NCI-H774 (cell line): ENCODE measurements at places on chromosomes 1 and 21.
A peak's percentile ranks its signal among the peaks of the same experiment; 100 is the strongest.

- DNase-seq, result peak; percentile 71
These were observed 71.3 kb downstream of the TMEM53 start for GRCh38 chr1:44602634-44603628.

- no peak for DNase-seq
These were observed 478 bp downstream of the C2CD2 start for GRCh38 chr21:41953249-41953830.

- no peak for DNase-seq
These were observed 2.2 kb upstream of the BCL9 start for GRCh38 chr1:147539122-147539575.

- no peak for DNase-seq
These were observed 32.2 kb upstream of the SLC2A1 start for GRCh38 chr1:42990757-42991346.

DNA sequence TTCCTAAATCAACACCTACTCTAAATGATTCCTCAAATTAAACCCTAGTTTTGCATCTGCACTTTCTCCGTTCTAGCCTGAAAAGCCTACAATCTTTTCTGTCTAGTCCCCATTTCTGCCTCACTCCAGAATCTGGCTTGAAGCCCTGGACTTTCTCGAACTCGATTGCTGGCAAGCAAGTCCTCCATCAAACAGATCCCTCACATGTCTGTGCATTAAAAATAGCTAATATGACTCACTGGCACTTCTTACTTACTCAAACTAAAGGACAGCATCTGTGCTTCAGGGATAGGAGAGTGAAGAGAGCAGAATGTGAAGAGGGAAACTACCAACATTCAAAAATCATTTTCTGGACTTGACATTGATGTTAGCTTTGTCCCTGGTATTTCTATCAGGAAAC lies 51.8 kb upstream of the CXADR start:
- no peak for DNase-seq

- DNase-seq, result no peak
These were observed 3.0 kb upstream of the SUCO start for GRCh38 chr1:172530000-172530399.

GRCh38 chr1:167489571-167490340 lies 28.6 kb downstream of the CD247 start:
- DNase-seq, result no peak

- no peak for DNase-seq
These were observed 143.7 kb downstream of the PLPP3 start for GRCh38 chr1:56435434-56436262.

- peak; percentile 41 for DNase-seq
These were observed 133.6 kb upstream of the ATP1B1 start for GRCh38 chr1:168972887-168973286.

GRCh38 chr1:36520771-36521420 lies 38.2 kb upstream of the CSF3R start:
- DNase-seq, result no peak

GRCh38 chr1:151137789-151138188 lies 8.6 kb downstream of the SEMA6C start:
- no peak for DNase-seq

DNA sequence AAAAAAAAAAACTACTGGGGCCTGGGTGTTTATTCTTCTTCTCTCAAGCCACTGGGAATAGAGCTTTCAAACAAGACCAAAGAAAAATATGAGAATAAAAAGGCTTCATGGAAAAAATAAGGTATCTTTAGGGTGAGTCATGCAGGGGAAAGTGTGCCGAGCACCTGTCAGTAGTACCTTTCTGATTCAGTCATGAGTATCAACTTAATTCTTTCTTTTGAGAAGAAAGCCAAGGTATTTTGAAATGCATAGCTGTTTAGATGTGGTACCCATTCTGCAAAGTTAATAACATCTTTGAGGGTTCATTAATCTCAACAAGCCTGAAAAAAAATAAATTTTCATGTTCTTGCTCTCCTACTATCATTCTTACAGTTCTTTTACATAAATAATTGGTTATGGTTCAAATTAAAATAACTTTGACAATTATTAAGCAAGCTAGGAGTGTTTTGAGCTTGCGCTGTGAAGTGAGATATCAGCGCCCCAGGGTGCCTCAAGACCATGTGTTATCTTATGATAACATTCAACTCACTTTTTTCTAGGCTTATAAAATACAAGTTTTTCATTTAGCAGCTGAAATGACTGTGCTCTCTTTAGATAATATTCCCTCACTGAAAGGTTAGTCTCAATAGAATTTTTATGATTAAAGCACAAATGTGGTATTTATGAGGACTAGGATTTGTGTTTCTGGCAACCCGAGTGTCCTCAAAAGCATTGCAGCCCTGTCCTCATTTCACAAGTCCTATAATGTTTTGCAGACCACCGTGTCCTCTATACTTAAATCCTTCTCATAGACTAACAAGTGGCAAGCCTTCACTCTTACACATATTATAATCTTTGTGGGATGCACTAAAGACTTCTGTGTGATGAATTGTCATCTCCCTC lies 138.6 kb downstream of the SLC44A5 start:
- DNase-seq, result no peak

GRCh38 chr21:17795146-17796036 lies 23.8 kb downstream of the C21orf91 start:
- no peak for DNase-seq

DNA sequence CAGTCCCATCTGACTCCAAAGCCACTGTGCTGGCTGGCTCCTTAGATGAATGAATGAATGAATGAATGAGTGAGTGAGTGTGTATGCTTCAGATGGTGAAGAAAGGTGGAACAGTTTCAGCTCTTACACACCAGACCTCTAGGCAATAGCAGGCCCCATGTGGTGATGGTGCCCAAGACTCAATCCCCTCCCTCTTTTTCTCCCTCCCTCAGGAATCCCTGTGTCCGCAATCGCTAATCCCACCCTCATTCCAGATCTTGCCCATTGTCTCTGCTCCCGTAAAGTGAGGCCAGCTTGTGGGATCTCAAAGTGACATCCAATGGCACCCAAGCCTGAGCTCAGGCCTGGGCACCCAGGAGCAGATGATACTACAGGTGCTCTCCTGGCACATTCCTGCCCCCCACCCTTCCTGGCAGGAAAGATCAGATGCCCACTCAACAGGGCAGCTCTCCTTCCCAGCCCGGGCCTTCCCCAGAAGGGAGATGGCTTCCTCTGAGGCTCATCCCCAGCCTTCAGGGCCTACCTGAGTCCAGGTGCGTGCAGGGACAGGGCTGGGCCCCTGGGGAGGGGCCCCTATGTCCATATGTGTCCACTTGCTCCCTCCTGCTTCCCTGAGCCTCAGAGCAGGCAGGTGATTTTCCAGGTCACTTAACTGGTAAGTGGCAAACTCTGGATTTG lies 106.4 kb downstream of the HMGB4 start:
- no peak for DNase-seq
